ENCODE measurements at places on chromosomes 5 and 9. TPM values are rescaled to one million over a fixed set of nuclear protein-coding genes. Genes with fewer than 3 reads are reported as not detected.

DNA sequence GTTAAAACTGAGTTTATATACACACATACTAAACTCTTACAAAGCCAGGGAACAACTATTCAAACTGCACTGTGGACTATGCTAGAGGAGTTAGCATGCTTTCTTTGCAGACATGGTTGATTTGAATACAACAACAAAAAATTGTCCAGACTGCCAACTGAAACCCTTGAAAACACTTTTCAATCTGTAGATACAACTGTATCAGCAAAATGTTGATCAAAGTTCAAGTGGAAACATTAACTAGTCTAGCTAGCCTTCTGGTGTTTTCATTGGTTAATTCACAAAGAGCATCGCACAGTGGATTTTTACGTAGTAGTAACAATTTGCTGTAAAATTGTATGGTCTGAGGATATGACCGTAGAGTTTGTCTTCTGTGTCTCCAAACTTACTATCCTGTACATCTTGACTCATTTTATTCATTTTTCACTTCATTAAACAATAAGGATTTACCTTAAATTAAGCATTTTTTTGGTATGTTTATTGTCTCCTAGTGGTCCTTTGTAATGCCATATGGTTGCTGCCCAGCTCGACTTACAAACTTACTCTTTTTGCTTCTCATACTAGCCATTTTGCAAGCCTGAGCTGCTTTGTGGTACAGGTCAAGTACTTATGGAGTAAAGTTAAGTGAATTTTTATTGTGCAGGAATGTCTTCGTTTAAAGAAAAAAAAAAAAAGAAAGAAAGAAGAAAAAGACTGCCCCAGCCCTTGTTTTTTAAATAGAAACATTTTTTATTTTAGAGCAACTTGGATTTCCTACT is 123.4 kb downstream of the ZCCHC7 start:
- no peaks in the 10 kb centered on the region for H3K27me3 ChIP-seq
- no peak overlapping the region for H3K4me3 ChIP-seq
- H3K27ac ChIP-seq = no peak overlapping the region
- H3K4me1 ChIP-seq = no peaks in the 10 kb centered on the region
- DNase-seq = no peak

DNA sequence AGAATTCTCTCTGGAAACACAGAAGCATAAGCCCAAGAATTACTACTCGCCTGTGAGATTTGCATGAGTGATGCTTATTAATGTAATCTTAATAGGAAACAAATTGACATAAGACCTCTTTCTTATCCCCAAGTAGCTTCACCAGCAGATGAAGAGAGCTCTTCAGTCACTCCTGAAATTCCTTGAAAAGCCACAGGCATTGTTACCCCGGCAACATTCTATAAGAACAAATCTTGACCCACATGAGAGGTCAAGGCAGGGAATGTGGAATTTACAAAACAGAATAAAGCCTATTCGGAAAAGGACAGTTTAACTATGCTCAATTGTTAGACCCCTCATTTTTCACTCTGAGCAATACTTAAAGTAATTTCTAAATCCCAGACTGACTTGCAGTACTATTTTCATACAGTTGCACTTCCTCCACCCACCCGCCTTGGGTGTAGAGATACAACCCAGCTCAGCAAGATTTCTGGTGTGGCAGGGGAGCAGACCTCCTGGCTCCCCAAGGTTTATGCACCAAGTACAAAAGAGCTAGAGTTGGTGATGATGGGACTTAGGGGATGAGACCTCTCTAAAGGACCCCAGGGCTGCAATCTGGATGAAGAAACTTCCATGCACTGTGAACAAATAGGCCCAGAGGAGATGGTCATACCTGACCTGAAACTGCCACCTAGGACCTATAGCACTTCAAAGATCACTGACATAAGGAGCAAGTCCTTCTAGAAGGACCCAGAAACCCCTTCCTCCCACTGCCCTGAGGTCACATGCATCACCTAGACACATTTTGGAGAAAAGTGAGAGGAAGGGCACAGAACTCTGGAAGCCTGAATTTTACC is 242.1 kb downstream of the ZNF608 start:
- H3K27me3 ChIP-seq = no peaks in the 10 kb centered on the region
- H3K4me1 ChIP-seq = no peaks in the 10 kb centered on the region
- no peaks in the 10 kb centered on the region for H3K36me3 ChIP-seq
- H3K4me3 ChIP-seq = no peak overlapping the region

DNA sequence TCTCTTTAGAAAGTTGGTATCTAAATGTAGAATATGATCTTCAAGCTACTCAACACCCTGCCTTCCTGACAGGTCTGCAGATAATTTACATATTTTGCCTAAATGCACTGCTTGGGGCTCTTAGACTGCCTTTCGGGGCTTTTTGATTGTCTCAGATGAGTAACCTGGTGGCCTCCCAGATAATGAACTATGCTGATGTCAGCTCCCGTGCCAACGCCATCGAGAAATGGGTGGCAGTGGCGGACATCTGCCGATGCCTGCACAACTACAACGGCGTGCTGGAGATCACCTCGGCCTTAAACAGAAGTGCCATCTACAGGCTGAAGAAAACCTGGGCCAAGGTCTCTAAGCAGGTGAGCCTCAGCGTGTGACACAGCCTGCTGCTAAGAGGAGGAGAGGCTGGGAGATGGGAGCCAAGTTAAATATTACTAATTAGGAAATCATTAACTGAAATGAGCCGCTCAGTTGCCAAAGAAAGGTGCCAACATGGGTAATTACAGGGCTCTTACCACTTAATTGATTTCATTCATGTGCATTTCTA is 20.8 kb upstream of the CKMT2 start:
- no peaks in the 10 kb centered on the region for H3K4me1 ChIP-seq
- no peak overlapping the region for H3K27ac ChIP-seq
- no peak overlapping the region for H3K4me3 ChIP-seq
- no peaks in the 10 kb centered on the region for H3K27me3 ChIP-seq
- no peak for DNase-seq

DNA sequence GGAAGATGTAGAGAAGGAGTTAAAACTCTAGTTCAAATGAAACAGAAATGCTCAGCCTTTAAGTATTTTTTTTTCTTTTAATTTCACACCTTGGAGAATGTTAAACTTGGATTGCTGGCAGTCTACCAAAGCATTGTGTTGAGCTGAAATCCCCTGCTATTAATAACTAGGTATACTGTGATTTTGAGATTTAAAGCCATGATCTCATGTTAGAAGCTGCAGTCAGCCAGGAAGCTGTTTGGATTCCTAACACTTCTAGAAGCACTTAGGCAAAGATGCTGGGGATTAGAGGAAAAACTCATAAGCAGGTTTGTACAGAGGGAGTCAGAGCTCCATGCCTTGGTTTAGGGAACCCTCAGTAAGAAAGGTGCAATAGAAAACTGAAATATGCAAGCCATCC is 141.4 kb downstream of the KIF4B start:
- no peak overlapping the region for H3K4me3 ChIP-seq
- no peak overlapping the region for H3K27ac ChIP-seq
- no peaks in the 10 kb centered on the region for H3K36me3 ChIP-seq
- H3K27me3 ChIP-seq = no peaks in the 10 kb centered on the region
- H3K4me1 ChIP-seq = no peaks in the 10 kb centered on the region

- no peak overlapping the region for H3K4me3 ChIP-seq
- H3K4me1 ChIP-seq = no peaks in the 10 kb centered on the region
- no peak for DNase-seq
- no peak overlapping the region for H3K27ac ChIP-seq
- no peaks in the 10 kb centered on the region for H3K36me3 ChIP-seq
These were observed 88.8 kb downstream of the PPIC start for GRCh38 chr5:122947772-122948171.

Gene PCDHA13
- not detected for total RNA-seq

Gene SNX24
- 7.2 TPM for total RNA-seq

DNA sequence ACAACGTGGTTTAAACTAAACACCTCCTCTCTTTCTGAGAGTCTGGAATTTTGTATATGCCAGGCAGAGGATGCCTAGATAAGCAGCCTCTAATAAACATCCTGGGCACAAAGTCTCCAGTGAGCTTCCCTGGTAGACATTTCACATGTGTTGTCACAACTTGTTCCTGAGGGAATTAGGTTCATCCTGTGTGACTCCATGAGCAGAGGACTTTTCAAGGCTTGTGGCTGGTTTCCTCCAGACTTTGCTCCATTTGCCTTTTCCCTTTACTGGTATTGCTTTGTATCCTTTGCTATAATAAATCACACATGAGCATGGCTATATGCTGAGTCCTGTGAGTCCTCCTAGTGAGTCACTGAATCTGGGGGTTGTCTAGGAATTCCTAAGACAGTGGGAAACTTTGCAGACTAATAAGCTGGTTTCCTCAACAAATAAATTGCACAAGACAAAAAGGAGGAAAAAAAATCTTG is 77.4 kb downstream of the NR2F1-AS1 start:
- H3K4me1 ChIP-seq = no peaks in the 10 kb centered on the region
- H3K27me3 ChIP-seq = no peaks in the 10 kb centered on the region
- H3K36me3 ChIP-seq = no peaks in the 10 kb centered on the region
- H3K27ac ChIP-seq = no peak overlapping the region

- DNase-seq = no peak
- H3K4me3 ChIP-seq = no peak overlapping the region
- H3K4me1 ChIP-seq = no peaks in the 10 kb centered on the region
- H3K36me3 ChIP-seq = no peaks in the 10 kb centered on the region
- no peak overlapping the region for H3K27ac ChIP-seq
These were observed 37.6 kb upstream of the CAST start for GRCh38 chr5:96624596-96624995.
